Muscle of arm (tissue), 14 donors: ENCODE measurements at places on chromosomes 2 and 18.

DNA sequence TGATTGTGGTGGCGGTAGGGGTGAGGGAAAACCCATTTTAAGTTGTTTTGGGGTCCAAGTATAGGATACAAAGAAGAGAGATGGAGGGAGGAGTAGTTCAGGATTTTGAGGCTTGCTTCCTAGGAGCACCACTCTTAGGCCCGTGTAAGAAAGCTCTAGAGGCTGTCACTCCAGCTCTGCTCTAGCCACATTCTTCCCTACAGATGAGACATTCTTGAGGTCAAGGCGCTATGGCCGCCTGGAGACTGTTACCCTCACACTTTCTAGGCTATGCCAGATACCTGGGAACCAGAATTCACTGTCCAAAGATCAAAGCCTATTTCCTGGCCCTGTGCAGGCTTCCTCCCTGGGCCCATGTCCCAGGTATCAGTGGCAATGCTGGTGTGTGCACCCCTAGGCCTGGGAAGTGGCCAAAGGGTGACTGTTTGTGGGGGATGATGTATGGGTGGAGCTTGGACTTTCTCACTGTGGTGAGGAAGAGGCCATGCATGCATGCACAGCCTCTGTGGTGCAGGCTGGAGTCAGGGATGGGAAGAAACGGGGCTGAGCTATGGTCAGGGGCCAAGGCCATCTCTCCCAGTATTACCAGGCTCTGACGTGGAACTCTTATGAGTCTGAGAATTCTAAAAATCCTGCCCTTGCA lies 7.0 kb upstream of the TTL start:
- DNase-seq = no peak

- no peak for DNase-seq
Measured at GRCh38 chr2:42862669-42863185, 70.3 kb upstream of the HAAO start.

DNA sequence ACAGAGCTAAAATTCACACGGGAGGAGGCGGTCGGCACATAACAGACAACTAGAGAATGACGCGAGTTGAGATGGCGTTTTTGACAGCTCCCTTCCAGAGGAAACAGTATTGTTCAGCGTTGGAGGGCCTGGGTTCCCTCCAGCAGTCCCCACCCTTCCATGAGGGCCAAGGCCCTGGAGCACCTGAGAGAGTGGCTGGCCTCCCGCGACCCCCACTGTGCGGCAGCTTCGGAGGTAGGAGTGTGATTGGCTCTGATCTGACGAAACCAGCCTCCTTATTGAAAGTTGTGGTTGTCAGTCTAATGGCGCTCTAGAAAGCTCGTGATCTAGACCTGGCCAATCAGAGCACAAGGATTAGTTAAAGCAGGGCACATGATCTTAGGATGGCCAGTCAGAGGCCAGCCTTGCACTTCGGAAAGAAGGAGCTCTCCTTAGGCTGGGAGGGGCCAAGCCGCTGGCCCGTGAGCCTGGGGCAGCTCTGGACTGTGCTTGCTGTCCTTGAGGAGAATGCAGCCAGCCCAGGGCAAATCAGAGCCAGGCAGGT lies 104.5 kb upstream of the CELF4 start:
- DNase-seq = no peak

GRCh38 chr2:114614592-114614991 lies 172.2 kb downstream of the DPP10 start:
- no peak for DNase-seq

GRCh38 chr2:223580951-223581350 lies 21.2 kb downstream of the SCG2 start:
- DNase-seq = peak; percentile 68
